ENCODE measurements at places on chromosomes 7 and 10.

GRCh38 chr10:71078454-71079145 lies 133.8 kb upstream of the UNC5B start:
- DNase-seq: no peak

DNA sequence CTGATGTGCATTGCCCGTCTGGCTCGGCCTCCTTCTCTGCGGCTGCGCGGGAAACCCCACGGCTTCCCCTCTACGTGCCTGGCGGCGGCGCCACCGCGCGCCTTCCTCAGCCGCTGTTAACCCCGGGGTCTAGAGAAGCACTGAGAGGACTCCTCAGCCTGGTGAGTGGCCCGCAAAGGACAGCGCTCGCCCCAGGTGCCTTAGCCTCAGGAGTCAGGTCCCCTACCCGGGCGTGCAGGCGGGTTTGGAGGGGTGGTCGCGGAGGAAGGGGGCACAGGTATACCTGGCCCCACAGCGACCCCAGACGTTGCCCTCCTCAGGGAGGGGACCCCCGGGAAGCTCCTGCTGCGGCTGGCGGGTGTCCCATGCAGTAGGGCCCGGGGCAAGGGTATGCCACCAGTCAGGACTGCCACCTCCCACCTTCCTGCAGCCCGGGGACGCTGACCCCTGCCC lies 51.0 kb downstream of the ARL5B start:
- no peak for DNase-seq

DNA sequence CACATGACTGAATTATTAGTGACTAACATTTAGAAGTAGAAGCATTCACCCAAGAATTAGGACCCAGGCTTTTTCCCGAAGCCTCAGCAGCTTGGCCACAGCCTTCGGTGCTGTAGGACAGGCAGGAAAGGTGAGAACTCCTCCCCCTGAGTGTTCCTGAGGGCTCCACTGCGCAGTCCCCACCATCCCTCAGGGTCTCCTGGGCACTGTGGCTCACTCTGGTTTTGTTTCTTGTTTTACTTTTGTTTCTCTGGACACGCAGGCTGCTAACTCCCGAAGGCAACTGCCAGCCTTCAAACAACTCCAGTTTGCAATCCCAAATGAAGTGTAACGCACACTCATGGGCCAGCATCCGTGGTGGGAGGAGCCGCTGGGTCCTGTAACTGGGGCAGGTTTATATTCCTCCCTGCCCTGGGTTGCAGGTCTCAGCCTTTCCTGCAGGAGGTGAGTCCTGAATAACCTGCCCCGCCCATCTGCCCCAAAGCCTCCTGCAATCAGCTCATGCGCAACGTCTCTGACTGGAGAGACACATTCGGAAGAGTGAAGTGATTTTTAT lies 492.9 kb downstream of the PTPRN2 start:
- no peak for DNase-seq

DNA sequence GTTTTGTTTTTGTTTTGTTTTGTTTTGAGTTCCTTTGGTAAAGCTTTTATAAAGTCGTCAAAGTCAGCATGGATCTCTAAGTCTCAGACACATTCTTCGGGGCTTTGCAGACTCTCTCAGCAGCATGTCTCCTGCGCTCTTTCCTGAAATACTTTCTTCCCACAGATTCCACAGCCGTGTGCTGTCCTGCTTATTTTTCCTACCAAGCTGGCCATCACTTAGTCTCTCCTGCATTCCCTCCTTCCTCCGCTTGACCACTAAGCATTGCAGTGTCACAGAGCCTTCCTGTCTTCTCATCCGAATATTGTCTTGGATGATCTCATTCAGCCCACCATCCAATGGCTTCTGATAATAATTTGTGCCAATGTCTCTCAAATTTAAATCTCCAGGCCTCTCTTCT lies 434.3 kb upstream of the C7orf33 start:
- no peak for DNase-seq

GRCh38 chr7:96685353-96685752 lies 24.3 kb downstream of the SEM1 start:
- DNase-seq: no peak

- no peak for DNase-seq
These were observed 51.8 kb downstream of the LRMDA start for GRCh38 chr10:75483188-75483587.

DNA sequence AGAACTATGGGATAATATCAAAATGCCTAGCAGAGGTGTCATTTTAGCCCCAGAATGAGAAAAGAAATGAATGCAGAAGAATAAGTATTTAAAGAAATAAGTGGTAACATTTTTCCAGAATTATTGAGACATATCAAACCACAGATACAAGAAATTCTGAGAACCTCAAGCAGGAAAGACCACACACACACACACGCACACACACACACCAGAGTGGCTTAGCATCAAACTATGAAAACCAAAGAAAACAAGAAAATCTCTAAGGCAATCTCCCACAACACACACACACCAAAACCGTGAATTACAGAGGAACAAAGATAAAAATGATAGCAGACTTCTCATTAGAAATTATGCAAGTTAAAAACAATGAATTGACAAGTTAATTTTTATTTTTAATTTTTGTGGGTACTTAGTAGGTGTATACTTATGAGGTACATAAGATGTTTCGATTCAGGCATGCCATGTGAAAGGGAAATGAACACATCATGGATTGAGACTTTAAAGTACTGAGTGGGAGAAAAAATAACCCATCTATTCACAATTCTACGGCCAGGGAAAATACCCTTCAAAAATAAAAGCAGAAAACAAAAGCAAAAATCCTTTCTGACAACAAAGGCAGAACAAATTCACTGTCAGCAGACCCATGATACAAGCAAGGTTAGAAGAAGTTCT lies 14.6 kb downstream of the PPIF start:
- DNase-seq: no peak

GRCh38 chr10:108421266-108421665 lies 1256.8 kb upstream of the SORCS1 start:
- no peak for DNase-seq

- DNase-seq: no peak
These were observed 540.7 kb downstream of the MAGI2 start for GRCh38 chr7:78912781-78913180.

- DNase-seq: no peak
These were observed 321.2 kb downstream of the ZNF479 start for GRCh38 chr7:56811081-56811480.

GRCh38 chr10:5811387-5811821 lies 1.8 kb downstream of the GDI2 start:
- DNase-seq: no peak

DNA sequence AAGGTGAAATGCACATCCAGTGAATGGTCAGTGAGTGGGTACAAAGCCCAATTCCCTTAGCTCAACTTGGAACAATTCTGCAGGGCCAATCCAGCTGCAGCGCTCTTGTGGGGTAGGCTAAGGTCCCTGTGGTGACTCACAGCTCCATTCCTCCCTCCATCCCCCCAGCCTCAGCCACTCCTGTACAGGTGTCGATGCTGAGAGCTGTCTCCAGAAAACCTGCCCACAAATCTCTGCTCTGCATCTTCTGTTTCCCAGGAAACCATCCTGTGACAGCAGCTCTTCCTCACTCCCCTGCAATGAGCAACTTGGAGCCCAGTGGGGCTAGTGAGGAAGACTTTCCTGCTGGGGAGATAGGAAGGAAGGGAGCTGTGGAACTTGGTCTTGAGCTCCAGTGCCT lies 244.7 kb upstream of the GPR26 start:
- no peak for DNase-seq

DNA sequence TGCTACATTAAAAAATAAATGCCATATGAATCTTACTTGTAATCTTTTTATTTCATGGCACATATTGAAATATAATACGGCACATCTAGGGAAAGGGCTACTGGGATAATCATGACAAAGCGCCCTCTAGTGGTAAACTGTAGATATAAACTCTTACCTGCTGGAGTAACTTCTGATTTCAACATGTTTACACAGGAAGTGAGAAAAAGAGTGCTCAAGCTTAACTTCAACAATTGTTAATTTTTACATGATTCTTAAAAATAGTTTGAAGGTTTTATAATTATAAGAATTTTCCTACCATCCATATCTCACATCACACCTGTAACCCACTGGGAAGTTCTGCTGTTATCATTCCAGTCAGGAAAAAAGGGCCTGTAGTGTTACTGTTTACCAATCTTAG lies 2.0 kb upstream of the HEPACAM2 start:
- peak; percentile 68 for DNase-seq

- no peak for DNase-seq
These were observed 21.3 kb upstream of the CLDN4 start for GRCh38 chr7:73809467-73809951.

GRCh38 chr10:2488446-2489005 lies 578.8 kb upstream of the PFKP start:
- no peak for DNase-seq

DNA sequence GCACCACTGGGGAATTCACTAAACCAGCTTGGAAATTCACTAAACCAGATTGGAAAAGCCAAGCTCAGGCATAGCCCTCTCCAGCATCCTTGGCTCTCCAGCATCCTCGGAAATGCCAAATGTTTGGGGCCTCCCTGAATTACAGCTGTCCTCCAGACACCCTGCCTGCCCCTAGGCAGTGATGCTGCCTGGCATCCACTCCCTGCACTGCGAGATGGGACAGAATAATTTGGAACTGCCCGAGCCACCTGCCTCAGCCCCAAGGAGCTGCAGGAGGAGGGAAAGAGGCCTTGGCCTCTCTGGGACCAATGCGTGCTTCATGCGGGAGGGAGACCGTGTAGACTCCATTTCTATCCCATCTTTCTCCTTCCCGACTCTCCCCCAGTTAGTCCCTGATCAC lies 64.3 kb downstream of the INSIG1 start:
- DNase-seq: no peak

GRCh38 chr7:36036590-36036989 lies 116.5 kb upstream of the EEPD1 start:
- DNase-seq: no peak

DNA sequence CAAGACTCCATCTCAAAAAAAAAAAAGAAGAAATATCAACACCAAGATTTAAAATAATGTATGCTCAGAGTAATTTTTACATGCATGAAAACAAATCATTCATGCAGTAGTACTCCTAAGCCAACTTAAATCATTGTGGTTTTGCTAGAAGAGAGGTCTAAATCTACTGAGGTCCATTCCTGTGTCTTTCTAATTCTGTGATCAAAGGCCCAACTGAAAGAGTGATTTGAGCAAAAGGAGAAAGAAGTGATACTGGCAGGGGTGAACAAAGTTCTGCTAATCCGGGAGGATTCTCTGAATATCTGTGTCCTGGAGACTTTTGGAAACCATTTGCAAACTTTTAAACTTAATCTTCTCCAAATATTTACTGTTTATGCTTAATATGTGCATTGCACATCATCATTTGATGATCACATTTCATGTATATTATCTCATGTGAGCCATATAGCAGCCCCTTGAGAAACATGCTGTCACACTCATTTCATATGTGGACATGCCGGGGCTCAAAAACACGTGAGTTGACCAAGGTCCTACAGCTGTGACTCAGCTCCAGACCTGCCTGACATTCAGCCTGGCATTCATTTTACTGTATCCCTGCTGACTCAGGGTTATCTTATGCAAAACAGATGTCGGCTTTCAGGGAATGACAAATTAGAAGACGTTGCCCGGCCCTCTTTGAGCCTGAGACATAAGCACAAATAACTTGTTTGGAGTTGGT lies 76.4 kb downstream of the FAM107B start:
- DNase-seq: no peak
